ENCODE measurements at places on chromosomes 11 and 22.

- DNase-seq, result no peak
These were observed 89.1 kb upstream of the CRYBB3 start for GRCh38 chr22:25110596-25110845.

DNA sequence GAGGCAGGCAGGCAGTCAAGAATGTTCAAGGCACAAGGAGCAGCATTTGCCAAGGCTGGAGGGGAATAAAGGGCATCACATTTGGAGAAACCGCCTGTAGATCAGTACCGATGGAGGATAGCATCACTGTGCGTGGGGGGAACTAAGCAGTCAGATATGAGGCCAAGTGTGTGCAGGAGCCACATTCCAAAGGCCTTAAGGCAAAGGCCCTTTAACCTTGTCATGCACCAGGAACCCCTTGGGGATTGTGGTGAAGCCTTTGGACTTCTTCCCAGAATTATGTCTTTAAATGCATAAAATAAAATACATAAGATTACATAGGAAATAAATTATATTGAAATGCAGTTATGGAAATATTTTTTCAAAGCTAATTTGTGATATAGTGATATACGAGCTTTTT, 532.1 kb downstream of the BUD13 start:
- DNase-seq, result no peak

- DNase-seq, result peak; percentile 38
These were observed 16.9 kb downstream of the CDPF1 start for GRCh38 chr22:46233231-46233630.

DNA sequence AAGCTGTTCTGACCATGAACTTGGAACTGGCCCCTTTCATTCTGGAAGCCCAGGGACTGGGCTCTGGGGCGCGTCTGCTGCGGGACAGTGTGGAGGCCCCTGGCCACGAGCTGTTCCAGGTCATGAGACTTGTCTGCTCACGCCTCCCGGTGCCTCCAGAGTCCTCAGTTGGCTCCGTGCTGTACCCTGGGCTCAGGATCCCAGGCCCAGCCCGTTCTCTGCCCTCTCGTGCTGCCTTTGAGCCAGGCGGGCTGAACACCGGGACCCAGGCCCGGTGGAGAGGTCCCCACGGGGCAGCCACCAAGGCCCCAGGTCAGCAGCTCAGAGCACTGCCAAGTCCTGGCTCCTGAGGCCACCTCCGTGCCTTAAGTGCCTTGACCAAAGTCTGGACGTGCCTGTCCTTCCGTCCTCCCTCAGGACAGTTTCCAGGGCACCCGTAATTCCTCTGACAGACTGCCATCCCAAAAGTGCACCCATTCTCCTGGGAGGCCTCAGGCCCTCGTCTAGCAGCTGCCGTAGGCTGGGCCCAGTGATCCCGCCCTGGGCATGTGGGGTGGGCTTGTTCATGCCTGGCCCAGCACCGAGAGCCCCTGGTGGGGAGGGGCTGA, 36.3 kb upstream of the PPARA start:
- DNase-seq, result no peak

- DNase-seq, result no peak
These were observed 30.2 kb downstream of the SLC5A1 start for GRCh38 chr22:32073262-32073661.

DNA sequence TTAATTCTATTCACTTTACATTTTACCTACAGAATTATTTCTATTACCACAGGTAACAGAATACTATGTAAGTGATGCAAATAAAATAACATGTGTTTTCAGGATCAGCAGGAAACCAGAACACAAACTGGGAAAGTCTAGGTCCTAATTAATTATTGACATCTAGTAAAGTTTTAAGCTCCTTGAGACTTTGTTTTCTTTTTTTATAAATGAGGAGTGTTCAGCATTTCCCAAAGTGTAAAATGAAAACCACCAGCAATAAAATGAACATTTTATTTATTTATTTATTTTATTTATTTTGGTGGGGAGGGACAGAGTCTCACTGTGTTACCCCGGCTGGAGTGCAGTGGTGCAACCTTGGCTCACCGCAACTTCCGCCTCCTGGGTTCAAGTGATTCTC, 123.6 kb downstream of the ARHGAP42 start:
- no peak for DNase-seq

DNA sequence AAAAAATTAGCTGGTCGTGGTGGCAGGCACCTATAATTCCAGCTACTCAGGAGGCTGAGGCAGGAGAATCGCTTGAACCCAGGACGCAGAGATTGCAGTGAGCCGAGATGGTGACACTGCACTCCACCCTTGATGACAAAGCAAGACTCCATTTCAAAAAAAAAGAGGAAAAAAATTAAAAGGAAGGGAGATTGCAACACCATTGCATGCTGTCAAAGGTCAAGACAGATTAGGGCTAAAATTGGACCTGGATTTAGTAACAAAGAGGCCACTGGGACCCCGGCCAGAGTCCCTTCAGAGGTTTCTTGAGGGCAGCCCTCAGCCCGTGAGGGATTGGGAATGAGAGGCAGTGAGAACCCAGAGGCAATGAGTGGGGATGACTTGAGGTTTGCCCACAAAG, 8.2 kb upstream of the MAFF start:
- no peak for DNase-seq

DNA sequence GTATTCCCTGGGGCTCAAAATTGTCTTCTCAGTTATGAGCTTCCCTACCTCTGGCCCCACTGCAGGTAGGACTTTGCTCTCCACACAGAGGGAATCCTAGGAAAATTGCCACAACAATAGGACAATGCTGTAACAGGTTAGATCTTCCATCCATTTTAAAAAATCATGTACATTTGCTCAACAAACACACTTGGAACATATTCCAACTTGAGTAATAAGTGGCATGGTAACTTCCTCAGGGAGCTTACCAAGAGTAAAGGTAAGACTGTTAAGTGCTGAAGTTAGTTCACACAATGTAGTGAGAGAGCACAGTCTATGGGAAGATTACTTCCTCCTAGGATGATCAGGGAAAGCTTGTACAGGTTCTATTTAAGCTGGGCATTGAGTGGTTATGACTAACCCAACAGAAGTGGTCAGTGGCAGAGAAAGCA, 78.9 kb upstream of the BIRC3 start:
- DNase-seq, result no peak

GRCh38 chr11:77322506-77322905, 21.0 kb upstream of the GDPD4 start:
- no peak for DNase-seq

GRCh38 chr11:63879598-63880402, 37.2 kb downstream of the RCOR2 start:
- no peak for DNase-seq

DNA sequence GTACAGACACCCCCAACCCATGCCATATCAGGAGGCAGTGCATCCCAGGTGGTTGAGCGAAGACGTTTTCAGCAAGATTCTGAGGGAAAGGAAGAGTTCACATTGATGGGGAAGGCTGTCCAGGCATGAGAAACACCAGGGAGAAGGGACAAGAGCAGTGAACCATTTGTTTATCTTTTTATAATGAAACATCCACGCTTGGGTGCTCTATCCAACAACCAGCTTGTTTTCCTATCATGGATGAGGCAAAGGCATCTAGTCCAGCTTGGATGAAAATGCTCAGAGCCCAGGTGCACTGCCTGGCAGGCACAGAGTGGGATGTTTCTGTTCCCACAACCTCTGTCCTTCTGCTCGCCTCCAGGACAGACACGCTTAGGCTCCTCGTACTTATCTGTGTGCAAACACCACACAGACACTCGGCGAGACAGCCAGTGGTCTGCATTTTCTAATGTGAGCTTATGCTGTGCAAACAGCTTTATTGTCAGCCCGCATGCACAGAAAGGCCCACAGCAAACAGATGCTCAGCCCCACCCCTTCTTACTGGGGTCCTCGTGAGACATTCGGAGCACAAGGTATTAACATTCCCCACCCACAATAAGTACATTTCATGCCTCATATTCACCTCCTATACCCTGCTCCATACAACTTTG, 45.4 kb upstream of the NTM start:
- no peak for DNase-seq

DNA sequence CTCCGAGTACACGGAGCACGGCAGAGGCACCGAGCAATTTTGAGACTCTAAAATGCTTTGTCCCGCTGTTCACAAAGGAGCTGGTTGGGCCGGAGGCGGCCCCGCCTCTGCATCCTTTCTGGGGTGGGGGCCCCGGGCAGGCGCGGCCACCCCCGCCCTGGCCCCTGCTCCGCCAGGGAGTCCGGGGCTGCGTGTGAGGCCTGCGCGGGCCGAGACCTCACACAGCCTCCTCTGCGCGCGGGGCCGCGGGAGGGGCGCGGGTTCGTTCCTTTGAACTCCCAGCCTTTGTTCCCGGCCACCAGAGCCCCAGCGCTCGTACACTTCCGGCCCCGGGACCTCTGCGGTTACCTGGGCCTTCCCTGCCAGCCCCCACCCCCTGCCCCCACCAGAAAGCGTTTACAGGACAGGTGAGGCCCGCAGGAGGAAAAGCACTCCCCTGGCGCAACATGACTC, 1.6 kb downstream of the FGF19 start:
- no peak for DNase-seq

- DNase-seq, result no peak
These were observed 997 bp downstream of the UBE2L3 start for GRCh38 chr22:21568347-21569075.
